CD4-positive, alpha-beta T cell treated with Interleukin-21 for 1 hour (primary cell): ENCODE measurements at places on chromosomes 16 and 17.
A peak's percentile ranks its signal among the peaks of the same experiment; 100 is the strongest.

DNA sequence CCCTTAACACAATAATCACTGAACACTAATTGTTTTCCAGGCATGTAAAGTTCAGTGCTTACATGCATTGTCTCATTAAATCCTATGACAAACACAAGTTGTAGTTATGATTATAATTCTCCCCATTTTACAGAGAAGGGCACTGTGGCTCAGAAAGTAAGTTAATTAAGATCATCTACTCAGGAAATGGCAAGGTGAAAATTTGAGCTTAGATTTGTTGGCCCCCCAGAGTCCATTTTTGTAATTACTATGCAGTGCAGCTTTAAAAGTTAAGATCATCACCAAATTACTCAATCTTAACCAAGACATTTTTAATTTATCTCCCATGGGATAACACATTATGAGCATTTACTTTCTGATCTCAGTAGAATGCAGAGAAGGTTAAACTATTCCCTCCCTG is 34.2 kb upstream of the CCL1 start:
- no peak for DNase-seq

GRCh38 chr17:21573961-21574610 is 118.2 kb upstream of the KCNJ18 start:
- peak; percentile 50 for DNase-seq

GRCh38 chr17:73765824-73766563 is 121.7 kb upstream of the SDK2 start:
- no peak for DNase-seq

DNA sequence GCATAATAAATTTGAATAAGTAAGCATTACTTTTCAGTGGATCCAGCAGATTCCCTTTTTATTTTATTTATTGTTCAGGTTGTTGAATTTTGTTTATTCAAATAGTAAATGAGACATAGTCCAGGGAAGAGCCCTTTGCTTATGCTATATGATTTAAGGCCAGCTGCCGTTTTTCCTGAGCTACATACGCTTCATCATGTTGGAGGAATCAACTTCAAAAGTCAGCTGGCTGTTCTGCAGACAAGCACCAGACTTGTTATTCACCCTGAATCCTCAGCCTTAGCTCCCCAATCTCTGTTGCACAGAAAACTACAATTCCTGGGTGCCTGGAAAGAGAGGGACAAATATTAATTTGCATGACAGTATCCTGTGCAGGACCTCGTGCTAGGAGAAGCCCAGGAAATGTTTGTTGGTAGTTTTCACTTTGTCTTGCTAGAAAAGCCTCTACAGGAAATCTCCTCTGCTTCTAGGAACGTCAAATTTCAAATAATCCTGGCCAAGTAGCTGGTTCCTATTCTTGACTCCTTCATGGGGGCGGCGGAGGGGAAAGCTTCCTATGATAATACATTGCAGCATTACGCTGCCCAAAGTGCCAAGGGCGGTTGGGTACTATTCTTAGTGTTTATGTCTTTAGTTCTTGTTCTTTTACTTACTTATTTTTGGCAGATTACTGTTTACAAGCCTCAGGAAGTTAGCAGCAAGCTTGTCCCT is 101.6 kb downstream of the PRKCA start:
- no peak for DNase-seq

GRCh38 chr17:21201298-21201595 is 12.7 kb downstream of the TMEM11 start:
- DNase-seq: no peak

DNA sequence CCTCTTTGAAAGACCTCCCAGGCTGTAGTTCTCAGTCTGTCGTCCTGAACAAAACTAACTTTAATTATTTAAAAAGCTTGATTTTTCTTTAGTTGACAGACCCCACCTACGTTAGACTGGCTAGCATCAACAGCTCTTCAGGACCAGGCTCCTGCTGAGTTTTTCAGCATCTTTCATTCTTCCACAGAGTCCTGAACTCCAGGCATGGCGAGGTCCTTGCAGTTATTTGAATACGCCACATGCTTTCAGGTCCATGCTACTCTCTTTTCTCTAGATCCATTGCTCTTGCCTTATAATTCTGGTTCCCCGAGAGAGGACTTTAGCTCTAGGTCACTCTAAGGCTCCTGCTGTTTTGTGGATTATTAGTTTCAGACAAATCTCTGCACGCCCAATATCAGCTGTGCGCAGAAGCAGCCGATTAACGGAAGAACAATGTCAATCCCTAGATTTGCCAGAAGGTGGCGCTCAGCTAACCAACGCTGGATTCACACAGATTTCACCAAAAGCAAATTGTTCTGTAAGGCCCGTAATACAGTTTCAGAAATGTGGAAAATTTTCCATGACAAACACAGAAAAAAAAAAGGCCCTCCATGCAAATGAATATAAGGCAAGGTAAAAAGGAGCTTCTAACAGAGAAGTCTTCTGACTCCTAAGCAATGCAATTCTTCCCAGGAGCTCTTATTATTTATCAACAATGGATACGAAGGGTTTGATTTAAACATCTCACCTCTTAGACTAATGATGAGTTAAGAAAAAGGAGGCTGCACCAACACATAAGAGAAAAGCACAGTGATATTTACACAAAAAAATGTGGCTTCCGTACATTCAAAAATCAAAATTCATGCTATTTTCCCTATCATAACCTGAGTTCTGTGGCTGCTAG is 33.5 kb upstream of the BCO1 start:
- peak; percentile 21 for DNase-seq

DNA sequence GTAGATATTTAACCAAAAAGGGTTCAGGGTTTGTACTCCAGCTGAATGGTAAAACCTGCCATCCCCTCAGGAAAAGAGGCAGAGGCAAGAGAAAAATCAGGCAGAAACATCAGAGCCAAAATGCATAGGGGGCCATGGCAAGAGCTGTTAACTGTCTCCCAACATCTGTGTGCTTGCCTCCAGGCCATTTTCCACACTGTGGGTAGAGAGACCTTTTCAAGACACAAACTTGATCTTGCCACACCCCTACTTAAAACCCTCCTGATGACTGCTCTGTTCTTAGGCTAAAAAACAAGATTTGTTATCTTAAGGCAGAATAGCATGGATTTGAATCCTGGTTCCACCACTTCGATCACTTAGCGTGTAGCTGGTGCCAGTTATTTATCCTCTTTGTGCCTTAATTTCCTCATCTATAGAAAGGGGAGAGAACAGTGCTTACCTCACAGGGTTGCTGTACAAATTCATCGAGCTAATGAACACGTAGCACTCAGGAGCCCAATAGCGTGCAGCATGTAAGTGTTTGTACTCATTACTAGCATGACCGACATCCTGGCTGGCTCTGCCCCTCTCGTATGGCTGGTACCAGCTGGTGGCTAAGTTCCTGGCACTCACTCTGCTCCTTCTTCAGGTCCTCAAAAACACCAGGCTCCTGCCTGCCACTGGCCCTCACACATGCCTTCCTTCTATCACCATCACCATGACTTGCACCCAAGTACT is 25.8 kb downstream of the STAT3 start:
- DNase-seq: no peak

DNA sequence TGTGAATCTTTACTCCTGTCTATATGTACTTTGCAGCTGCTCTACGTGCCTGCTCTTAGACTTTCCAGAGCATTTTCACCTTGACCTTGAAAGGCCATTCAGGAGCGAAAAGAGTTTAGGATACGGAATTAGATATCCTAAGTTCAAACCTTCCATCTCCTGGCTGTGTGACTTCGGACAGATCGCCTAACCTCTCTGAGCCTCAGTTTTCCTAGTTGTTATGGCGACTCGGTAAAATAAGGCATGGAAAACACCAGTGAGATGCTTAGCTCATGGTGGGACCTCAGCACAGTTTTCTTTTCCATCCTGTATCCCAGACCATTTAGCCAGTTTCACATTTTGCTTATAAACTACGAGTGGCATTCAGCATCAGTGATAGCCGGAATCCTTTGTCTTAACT is 233.7 kb downstream of the RBFOX1 start:
- DNase-seq: no peak

DNA sequence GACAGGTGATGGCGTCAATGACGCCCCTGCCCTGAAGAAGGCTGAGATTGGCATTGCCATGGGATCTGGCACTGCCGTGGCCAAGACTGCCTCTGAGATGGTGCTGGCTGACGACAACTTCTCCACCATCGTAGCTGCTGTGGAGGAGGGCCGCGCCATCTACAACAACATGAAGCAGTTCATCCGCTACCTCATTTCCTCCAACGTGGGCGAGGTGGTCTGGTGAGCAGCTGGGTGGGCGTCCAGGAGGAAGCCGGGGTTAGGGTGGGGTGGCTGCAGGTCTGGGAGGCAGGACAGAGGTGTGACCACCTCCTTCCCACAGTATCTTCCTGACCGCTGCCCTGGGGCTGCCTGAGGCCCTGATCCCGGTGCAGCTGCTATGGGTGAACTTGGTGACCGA is 23.2 kb downstream of the RABEP2 start:
- DNase-seq: no peak

GRCh38 chr17:78279360-78279990 is 48.0 kb downstream of the TMEM235 start:
- DNase-seq: no peak

GRCh38 chr16:17177959-17178905 is 292.5 kb downstream of the XYLT1 start:
- DNase-seq: no peak

GRCh38 chr17:977166-977565 is 2.4 kb downstream of the NXN start:
- no peak for DNase-seq

- DNase-seq: no peak
Observed at GRCh38 chr17:7833011-7833794, 814 bp upstream of the KDM6B start.

DNA sequence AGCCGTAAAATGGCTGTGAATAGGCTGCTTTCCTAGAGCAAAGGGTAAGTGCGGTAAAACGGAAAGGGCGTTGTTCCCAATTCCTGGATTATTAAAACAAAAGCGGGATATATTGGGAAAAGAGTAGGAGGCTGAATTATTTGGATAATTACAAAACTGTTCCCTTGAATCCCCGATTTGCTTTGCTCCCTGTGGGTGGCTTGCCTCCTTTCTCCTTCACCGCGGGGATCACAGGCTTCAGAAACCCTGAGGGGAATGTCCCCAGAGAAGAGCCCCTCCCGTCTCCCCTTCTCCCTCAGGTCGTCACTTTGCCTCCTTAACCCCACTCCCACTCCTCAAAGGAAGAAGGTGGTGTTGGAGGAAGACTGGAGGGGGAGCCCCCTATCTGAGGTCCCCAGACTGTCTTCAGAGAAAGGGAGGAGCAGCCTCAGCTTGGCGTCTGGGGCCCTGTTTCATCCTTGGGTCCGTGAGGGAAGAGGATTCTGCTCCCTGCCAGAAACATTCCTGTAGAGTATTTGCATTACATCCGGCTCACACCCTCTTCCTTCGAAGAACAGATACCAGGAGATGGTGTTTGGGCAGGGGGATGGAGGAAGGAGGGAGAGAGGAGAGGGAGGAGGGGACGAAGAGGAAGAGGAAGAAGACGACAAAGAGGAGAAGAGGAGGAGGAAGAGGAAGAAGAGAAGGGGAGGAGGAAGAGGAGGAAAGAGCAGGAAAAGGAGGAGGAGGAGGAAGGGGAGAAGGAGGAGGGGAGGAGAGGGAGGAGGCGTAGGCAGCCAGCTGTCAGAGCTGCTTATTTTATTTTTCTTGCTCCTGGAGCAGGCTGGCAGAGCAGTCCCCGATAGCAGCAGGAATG is 31.8 kb downstream of the MRM1 start:
- DNase-seq: no peak

DNA sequence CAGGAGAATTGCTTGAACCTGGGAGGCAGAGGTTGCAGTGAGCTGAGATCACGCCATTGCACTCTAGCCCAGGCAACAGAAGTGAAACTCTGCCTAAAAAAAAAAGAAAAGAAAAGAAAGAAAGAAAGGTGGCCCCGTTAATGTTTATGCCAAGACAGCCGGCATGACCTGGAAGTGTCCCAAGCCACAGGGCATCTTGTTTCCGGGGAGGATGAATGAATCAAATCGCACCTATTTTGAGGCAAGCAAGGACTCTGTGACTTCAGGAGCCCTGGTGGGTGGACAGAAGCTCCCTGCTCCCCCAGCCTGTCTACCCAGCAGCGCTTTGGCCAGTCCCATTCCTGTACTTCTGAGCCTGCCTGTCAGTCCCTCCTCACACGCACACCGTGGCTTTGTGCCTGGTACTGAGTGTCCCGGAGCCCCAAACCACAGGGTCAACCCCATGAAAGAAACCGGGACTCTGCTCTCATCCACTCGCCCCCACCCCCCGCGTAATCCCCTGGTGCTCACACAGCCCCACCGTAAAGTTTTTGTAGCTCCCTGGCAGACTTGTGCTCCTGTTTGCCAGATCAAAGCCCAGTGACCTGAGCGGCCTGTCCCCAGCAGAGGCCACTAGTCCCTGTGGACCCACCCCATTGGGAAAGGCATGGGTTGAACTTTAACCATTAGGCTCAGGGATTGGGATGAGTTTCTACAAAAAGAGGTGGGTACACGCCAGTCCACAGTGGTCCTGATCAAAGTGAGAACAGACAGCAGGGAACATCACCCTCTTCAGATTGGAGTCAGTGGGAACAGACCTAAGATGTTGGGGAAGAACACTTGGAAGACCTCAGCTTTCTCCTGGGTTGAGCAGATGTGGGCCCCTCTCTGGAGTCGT is 19.3 kb downstream of the CD2BP2 start:
- no peak for DNase-seq

DNA sequence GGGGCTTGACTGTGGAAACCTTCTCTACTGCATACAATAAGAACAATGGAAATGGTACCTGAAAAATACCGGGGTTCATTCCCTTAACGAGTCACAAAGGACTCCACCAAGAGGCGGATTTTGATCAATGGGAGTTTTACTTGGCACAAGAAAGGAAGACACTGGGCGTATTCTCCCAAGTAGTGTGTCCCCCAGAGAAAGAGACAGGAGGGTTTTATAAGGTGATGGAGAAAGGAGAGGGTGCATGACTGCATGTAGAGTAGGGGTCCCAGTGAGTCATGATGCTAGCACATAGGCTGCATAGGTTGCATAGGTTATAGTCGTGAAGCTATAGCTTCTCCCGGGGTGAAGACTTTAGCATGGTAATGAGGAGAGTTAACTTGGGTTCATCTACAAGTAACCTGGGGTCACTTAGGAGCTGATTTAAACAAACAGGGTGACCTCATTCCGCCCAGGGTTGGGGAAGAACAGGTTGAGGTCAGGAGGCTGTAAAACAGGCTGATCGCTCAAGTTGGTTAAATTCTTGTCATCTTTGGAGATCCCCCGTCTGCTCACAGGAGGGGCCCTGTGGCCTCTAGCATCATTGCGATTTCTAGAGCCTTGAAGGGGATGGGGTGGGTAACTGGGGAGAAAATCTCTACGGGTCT is 1.5 kb downstream of the MPV17L start:
- DNase-seq: no peak

- no peak for DNase-seq
Observed at GRCh38 chr16:56305956-56306565, 114.8 kb downstream of the GNAO1 start.

GRCh38 chr16:89903908-89904515 is 14.7 kb upstream of the MC1R start:
- no peak for DNase-seq

GRCh38 chr16:87180069-87180468 is 137.1 kb downstream of the C16orf95 start:
- no peak for DNase-seq

GRCh38 chr17:66190738-66191592 is 968 bp downstream of the CEP112 start:
- no peak for DNase-seq
